ENCODE measurements at places on chromosomes 1 and 21.

DNA sequence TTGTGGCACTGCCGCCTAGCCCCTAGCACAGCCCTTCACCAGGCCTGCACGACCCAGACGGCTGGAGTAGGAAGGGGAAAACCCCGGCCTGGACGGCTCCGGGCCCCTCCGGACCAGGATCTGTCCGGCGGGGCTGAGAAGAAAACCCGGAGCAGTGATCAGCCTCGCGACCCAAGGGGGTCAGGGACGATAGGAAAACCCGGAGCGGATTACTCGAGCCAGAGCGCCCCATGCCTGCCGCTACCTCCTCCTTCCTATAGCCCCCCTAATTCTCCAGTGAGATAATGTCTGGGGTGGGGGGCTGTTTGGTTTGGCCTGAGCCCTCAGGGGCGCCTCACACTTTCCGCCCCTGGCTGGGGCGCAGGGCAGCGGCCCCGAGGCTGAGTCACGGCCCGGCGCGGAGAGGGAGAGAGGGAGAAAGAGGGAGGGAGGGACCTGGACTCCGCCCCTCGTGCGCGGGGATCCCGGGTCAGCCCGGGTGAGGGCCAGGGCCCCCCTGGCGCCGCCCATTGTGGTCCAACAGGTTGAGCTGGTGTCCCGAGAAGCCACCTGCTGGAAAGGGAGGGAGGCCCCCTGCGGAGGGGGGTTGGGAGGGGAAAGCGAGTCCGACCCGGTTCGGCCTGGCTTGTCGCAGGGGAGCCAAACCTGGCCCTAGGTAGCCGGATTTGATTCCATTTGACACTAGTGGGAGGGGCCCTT lies 1.7 kb upstream of the ZBTB7B start:
- peak; percentile 87 for DNase-seq

DNA sequence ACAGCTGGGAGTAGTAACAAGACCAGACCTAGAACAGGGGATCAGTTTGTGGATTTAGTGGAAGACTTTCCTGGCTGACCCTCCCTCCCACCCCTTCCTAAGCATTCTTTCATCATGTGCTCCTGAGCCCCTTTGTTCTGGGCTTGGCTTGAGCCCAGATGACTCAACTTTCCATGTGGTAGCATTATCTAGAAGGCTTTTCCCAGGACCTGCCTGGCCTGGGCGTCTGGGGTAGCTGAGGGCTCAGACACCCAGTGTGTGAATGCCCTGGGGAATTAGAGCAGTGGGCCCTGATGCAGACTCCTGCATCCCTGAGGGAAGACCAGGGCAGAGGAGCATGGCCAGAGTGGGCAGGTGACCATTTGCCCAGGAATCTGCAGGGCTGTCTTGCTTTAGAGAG lies 44.1 kb upstream of the TSPAN2 start:
- no peak for DNase-seq

DNA sequence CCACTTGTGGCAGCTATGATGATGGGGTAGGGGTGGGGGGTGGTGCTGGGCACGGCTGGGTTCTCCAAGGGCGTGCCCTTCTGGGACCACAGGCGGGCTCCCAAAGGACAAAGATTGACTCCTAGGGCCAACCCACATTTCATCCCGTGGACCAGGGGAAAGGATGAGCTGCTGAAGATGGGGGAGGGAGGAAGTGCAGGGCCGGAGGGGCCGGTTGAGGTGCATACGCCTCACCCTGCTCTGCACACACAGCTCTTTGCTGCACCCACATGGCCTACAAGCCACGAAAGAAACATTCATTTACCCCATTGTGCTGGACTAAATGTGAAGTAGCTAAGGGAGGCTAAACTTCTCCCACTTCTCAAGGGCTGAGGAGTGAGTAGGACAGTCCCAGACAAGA lies 34.2 kb upstream of the GNPAT start:
- no peak for DNase-seq

DNA sequence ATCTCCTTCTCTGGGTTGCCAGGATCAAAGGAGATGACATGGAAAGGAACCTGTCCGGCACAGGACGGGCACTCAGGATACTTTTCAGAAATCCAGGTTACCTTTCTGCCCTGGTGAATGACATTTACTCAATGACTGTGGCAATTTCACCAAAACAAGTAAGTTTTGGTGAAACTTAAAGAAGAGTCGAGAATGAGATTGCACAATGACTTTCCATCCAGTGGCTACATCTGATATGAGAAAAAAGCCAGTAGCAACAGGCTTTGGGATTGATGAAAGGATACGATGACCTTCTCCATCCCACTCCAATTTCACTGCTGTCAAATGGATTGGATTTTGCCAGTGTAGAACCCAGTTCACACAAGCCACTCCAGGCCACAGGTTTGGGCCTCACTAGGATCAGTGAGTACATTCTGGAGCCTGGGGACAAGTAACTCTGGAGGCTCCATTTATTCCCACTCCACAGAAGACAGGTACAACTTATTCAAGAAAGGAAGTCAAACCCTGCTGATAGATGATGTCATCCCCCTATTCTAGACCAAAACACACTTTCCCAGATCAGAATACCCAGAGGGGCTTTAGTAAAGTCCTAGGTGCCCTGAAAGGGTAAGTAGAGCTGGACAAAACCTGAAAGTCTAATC lies 63.3 kb downstream of the PLPP3 start:
- no peak for DNase-seq

- DNase-seq, result no peak
Measured at GRCh38 chr1:37734629-37735591, 30.0 kb downstream of the EPHA10 start.

GRCh38 chr1:173224949-173225348 lies 17.8 kb upstream of the TNFSF4 start:
- no peak for DNase-seq

DNA sequence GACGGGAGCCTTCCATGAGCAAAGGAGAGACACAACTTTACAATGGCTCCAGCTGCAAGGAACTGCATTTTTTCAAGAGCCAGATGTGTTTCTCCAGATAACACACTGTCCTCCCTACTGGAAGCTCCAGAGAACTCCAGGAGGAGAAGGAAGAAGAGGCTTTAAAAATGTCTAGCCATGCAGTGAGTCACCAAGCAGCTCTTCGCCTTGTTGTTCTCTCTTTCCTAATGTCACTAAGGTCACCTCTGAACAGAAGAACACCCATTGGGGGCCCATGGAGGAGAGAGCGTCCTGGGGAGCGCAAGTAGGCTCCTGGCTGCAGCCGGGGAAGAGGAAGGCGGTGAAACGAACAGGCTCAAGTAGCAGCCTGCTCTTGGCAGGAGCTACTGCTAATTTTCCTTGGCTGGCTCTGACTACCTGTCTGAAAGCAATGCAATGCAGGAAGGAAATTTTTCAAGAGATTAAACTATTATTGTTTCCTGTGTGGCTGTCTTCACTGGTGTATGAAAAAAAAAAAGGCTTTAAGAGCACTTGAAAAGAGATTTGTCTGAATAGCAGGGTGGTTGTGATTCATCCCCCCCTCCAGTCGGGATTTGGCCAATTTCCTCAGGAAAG lies 321.9 kb downstream of the SETD4 start:
- DNase-seq, result peak; percentile 96

DNA sequence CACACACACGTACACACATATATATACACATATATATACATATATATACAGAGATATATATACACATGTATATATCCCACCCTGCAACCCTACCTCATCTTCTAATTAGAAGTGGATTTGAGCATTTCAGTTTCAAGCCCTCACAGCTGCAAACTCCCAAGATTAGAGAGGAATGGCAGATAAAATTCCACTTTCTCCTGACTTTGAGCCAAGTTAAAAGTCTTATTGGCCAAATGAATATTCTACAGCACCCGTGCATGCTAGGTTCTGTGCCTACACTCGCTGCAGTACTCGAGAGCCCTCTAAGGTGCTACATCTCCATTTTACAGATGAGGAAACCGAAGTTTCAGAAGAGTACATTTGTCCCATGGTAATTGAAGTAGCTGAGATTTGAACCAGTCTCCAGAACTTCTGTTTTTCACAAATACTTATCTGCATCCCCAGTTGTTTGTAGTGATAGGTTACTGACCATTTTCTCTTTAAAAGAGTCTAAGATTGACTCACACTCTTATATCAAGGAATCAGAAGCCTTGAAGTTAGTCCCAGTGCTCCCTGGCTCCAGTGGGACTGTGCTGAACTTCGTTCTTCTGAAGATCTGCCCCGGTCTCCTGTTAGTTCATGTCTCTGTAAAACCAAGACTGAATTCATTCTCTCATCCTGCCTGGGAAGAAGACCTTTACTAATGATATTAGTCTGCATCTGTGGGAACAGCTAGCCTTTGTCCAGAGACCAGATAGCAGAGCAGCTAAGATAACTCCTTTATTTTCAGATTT lies 292.1 kb downstream of the TM2D1 start:
- DNase-seq, result no peak

DNA sequence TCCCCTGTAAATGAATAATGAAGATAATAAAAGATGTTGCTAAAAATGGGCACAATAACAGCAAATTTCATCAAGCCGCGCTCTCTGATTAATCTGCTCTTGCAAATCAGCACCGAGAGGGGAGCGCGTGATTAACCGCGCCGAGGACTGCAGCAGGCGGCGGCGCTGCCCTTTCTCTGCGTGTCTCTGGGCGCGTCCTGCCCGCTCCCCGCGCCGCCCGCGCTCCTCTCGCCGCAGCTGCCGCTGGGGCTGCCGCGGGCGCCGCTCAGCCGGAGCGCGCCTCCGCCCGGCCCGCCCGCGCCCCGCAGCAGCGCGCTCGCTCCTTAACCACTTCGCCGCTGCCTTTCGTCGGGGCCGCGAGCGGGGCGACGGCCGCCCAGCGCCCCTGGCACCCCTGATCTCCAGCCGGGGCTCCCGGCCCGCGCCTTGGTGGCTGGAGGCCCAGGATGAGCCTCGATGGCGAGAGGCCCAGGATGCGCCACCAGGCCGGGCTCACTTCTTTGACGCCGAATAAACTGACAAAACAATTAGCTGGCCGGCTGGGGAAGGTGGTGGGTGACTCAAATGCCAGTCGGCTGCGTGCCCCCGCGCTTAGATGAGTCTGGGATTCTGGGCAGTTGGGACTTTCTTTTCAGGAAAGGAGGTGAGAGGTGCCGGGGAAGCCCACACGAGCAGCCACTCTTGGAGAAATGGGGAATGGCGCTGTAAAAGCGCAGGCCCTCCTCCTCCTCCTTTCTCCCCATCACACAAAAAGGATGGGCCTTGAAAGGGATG lies 221.4 kb upstream of the PKN2 start:
- peak; percentile 51 for DNase-seq

GRCh38 chr1:29784276-29785136 lies 548.2 kb downstream of the PTPRU start:
- no peak for DNase-seq

- DNase-seq, result no peak
Measured at GRCh38 chr1:35640380-35641232, 720 bp downstream of the PSMB2 start.

DNA sequence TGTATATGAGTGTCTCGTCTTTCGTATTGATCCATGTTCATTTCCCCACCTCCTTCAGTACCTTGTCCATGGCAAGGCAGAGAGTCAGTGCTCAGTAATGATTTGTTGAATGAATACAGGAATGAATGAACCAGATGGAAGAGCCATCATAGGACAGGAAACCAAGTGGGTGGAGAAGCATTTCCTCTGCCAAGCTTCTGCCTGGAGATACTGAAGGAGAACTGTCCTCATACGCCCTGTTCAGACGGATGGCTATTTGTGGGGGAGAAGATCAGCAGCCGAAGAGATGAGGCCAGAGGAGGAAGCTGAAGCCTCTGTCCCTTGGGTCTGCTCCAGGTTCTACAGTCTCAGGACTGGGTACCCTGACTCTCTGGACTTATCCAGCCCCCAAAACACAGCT lies 5.8 kb downstream of the FAM43B start:
- no peak for DNase-seq

GRCh38 chr1:17075470-17076255 lies 21.8 kb upstream of the SDHB start:
- DNase-seq, result no peak

DNA sequence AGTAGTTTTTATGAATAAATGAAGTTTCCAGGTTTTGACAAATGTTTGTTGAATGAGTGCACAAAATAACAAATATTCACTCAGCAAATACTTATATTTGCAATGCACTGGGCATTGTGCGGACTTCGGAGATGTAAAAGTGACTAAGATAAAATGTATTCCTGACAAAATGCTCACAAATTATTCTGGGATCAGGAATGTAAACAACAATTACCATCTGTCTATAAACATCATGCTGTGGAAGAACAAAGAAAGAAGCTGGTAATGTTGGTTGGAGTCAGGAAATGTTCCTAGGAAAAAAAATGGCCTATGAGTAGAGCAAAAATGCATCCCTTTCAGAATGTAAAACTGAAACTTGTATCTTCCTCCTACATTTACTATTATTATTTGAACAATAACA lies 68.5 kb downstream of the CRB1 start:
- no peak for DNase-seq

DNA sequence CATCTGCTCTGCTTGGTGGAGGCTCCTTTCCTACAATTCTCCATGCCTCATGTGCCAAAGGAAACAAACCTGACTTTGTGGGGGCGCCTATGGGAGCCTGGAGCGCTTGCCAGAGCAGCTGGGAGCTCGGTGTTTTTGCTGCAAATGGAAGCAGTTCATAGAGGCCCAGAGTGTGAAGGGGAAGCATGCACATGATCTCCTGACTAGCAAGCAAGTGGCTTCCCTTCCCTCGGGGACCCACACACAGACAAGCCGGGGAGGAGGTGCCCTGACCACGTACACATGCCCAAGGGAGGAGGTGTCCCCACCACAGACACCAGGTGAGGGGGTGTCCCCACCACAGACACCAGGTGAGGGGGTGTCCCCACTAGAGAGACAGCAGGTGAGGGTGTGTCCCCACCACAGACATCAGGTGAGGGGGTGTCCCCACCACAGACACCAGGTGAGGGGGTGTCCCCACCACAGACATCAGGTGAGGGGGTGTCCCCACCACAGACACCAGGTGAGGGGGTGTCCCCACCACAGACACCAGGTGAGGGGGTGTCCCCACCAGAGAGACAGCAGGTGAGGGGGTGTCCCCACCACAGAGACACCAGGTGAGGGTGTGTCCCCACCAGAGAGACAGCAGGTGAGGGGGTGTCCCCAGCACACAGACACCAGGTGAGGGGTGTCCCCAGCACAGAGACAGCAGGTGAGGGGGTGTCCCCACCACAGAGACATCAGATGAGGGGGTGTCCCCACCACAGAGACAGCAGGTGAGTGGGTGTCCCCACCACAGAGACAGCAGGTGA lies 106.8 kb downstream of the CRYAA start:
- no peak for DNase-seq

GRCh38 chr1:162859191-162859590 lies 1.8 kb downstream of the CCDC190 start:
- DNase-seq, result no peak

- no peak for DNase-seq
Measured at GRCh38 chr1:180392020-180392419, 110.4 kb downstream of the ACBD6 start.

GRCh38 chr1:182599339-182599738 lies 4.8 kb downstream of the RGS16 start:
- DNase-seq, result no peak

DNA sequence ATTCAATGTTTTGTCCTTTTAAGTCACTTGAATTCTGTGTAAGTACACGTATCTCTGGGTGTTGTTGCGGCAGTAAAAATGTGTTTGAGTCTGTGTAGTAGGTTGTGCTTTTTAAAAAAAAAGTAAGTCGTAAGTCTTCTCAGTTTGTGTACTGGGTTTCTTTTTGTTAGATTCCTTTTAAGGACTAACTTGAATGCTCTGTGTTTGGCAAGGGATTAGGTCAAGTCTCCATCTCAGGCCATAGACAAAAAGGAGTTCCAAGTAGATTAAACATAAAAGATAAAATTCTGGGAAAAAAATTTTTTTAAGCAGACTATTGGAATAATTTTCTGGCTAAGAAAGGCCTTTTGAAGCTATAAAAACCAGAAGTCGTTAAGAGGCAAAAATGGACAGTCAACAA lies 113.1 kb downstream of the ATP5PO start:
- DNase-seq, result peak; percentile 17
